ENCODE measurements at places on chromosomes 6 and 20. TPM values are rescaled to one million over a fixed set of nuclear protein-coding genes. Genes with fewer than 3 reads are reported as not detected.

DNA sequence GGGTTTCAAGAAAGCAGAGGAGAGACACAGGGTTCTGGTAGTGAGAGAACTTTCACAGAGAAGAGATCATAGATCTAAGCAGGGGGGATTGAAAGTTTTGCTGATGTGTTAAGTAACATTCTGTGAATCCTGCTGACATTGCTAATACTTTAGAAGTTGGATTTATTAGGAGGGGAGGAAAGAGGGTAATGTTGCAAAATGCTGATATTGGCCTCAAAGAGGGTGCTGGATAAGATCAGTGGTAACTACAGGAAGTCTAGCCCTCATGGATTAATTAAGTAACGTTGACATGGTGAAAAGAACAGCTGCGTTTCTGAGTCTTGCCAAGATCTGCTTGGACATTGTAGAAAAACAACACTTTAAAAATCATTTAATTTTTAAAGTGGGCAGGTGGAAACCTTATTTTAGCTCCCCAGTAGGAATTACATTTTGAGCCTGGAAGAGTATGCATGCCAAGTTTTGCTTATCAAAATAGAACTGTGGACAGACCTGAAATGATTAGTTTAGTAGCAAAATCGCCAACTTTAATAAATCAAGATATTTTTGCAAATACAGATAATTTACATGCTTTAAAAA lies 606.0 kb upstream of the HTR1E start:
- no peak for DNase-seq

DNA sequence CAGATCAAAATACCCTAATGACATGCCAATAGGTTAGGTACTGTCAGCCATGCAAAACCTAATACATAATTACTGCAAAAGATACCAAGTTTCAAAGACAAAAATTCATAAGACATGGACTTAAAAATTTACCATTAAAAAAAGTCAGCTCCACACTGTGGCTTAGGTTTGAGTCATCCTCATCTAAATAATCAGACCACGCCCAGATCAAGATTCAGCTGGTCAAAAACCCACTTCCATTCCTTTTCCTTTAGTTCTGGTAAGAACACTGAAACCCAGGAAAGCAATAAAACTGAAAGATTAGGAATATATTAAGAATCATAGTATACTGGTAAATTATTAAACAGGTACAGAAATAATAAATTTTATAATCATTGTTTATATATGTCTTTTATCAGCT lies 81.0 kb upstream of the ASF1A start:
- no peak for DNase-seq

- no peak for DNase-seq
Measured at GRCh38 chr6:142851601-142852000, 93.4 kb downstream of the HIVEP2 start.

GRCh38 chr6:170201361-170201760 lies 89.5 kb downstream of the DLL1 start:
- DNase-seq = no peak

- no peak for DNase-seq
Measured at GRCh38 chr20:7496394-7496991, 443.8 kb downstream of the HAO1 start.

GRCh38 chr20:8602389-8603116 lies 466.3 kb upstream of the PLCB4 start:
- no peak for DNase-seq

DNA sequence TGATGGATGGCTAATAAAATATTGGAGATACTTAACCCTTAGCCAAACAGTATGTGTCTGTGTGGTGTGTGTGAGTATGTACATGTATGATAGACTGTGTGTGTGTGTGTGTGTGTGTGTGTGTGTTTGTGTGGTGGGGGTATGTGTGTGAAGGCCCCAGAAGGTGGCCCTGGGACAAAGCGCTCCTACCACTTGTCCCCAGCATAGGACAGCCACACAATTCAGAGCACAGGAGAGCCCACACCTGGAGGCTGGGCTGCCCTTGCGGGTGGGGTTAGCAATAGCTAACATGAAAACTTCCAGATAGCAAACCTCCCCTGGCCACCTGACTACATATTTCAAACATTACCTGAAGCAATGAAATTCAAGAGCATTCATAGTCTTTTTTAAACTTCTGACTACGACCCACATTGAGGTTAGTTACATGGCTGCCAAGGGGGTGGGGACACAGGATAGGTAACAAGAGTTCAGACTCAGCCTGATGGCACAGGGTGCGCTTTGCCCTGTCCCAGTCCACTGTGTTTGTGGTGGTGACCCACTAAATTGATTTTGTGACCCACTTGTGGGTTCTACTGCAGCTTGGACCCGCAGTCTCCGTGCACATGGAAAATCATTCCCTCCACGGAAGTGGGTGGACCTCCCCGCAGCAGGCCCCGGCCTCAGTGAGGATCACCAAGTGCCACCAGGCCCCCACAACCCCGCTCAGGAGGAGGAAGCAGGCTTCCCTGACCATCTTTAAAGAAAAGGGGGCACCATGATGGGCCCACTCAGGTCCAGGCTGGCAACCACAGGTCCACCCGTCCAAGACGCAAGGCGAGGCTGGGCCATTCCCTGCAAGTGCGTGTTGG lies 34.8 kb downstream of the ZC3H12D start:
- DNase-seq = no peak

DNA sequence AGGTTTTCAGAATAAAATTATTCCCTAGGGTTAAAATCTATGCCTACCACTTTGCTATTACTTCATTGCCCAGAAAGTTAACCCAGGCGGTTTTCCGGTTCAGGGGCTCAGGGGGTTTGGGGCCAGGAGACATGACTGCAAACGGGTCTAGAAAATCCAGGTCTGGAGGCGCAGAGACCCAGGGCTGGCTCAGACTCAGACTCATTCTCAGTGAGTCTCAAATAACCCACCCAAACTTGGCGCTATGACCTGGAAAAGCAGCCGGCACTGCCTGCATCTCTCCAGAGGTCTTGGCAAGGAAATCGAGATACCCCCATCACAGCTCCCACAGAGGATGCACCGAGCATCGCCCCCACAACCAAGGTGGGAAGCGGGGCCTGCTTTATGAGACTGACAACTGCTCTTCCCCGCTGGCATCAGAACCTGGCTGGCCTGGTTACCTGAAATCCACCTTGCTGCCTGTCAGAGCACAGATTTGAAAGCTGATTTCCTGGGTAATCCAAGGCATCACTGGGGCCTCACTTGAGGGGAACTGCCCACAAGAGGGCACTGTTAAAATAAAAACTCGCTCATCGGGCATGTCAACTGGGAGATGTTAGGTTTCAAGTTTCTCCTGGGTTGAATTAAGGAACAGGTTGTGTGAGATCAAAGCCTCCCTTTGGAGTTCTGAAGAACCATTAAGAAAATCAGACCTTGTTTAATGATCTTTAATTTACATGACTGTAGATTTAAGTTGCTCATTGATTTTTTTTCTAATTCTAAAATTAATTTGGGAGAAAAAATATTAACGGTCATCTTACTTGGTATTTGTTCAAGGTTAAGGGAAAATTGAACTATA lies 55.1 kb downstream of the KIF16B start:
- no peak for DNase-seq

DNA sequence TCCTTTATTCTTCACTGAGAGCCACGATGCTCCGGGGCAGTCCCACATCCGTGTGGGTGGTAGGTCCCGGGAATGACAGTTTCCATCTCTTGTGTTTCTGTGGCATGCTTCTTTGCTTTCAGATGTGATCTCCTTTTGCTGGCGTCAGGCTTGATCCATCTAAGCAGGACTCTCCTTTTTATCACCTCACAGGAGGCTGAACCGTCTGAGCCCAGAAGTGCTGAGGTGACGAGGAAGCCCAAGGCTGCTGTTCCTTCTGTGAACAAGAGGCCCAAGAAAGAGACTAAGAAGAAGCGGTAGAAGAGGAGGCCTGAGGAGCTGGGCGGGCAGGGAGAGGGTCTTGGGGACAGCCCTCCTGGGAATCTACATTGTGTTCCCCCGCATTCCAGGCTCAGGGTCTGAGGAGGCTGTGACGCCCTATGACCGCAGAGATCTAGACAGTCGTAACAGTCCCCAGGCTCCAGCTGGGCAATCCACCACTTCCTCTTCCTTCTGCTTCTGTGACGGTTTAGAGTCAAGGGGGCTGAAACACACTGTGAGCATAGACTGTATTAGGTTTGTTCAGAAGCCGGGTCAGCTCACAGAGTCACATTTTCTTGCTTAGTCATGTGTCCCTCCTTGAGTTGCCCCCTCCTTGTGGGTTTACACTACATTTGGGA lies 26.8 kb downstream of the MANBAL start:
- DNase-seq = no peak

DNA sequence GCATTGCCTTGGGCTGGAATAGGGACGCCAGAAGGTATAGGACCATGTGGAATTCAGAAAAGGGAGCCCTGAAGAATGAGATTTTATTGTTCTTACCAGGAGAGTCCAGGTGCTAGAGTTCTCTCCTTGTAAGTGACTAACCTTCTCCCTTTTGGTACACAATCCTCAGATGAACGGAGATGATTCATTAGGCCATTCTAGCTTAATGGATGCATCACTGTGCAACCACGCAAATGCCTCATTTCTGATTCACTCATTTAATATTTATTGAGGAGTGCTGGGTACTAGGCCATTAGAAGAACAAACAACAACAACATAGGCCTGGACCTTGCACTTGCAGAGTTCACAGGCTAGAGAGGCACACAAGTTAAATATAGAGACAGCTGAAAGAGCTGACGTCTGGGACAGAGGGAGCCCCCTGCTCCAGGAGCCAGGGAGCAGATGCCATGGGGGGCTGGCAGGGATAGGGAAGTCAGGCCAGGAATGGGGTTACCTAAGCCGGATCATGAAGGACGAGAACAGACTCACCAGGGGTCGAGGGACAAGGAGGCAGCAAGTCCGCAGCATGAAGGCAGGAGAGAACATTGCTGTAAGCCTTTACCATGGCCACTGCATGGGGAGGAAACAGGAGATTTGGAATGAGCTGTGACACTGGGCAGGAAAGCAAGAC lies 179.5 kb upstream of the AKAP12 start:
- DNase-seq = no peak

GRCh38 chr6:154991207-154991606 lies 3.9 kb upstream of the TIAM2 start:
- DNase-seq = no peak

DNA sequence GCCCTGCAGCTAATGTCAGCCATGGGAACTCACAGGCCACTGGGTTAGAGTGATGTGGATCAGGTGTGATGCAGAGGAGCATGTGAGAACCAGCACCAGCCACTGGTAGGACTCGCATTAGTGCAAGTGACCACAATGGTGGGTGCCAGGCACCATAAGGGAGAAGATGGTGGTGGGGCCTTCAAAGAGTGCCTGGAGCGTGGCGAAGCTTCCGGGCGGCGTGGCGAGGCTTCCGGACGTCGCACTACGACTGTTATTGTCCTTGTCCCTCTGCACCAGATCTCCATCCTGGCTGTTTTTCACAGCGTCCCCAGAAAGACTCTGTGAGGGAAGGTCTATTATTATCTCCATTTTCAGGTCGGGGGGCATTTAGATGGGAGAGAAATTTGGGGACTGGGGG lies 43.9 kb downstream of the C20orf203 start:
- DNase-seq = no peak

- DNase-seq = no peak
Measured at GRCh38 chr20:270517-270916, 13.0 kb downstream of the DEFB132 start.

DNA sequence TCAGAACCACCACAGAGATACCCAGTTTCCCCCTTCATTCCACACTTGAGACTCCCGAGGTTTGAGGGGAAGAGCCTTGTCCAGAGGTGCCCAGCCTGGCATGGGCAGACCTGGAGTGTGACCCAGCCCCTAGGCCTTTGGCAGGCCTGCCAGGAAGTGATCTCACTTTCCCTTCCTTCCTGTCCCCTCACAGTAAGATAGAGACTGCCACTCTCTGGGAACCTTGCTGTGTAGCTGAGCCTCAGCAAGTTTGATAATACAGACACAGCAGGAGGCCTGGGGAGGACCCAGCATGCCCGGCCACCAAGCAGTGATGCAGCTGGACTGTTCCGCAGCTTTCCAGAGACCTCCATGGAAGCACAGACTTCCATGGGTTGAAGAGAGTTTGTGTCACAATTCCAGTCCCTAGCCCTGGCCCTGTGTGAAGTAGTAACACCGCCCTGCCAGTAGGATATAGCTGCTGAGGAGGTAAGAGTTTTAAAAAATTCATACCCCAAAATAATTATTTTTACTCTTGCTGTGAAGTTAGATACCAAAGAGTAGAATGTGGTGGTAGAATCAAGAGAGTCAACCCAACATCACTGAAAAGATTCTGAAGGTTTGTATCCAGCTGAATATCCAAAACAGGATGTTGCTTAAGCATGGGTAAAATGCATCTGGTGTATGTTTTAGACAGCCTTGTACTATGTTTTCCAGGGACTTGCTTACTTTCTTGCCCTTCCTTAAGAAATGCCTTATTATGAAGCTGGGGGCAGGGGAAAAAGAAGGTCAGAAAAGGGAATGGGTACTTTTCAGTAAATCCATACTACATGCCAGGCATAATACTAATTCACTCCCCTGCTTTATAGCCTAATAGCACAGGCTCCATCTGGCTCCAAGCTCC lies 16.3 kb downstream of the PKIG start:
- DNase-seq = no peak

DNA sequence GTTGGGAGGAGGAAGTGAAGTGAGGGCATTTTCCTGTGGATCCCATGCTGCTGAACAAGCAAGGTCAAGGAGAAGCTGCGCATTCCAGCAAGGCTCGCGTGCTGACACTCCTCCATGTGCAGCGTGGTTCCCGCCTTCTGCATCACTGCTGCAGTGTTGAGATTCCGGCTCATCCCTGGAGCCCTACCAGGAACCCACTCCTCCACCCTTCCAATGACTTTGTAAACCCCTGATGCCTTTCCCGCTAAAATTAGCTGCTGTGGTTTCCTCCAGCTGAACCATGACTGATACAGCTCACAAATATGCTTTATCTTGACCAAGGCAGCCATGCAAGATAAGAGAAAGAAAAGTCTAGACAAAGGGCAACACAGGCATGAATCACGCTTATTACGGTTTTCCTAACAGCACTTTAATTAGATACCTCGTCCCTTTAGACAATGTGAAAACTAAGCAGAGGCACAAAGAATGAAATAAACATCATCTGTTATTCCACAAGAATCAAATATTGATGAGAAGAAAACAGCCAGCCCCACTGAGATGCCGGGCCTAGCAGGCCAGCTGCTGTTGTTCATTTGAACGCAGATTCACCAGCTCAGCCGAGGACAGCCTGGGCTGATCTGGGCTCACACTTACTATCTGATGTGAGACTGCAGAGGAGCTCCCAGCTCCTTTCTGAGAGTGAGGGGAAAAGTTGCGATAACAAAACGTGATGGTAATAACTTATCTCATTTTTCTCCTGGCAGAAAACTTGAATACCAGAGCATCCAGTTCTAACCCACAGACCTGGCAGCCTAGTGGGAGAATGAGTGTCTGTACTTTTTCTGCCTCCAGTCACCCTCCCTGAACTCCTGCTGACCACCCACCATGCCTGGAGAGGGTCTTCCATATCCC lies 14.2 kb upstream of the BNIP5 start:
- no peak for DNase-seq

DNA sequence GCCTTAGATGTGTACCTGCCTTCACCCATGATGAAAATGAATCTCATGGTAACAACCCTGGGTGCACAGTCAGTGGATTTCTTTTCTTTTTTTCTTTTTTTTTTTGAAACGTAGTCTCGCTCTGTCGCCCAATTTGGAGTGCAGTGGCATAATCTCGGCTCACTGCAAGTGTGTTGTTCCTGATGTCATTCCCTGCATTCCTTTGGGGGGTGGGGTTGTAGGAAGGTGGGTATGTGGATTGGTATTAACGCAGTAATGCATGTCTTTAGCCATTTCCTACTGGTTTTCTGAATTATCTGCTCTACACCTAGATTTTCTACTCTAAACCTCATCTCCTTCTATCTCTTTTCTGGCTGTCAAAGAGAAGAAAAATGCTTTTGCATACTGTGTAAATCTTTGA lies 146.6 kb downstream of the RNF144B start:
- DNase-seq = no peak

Gene RPS6KA2
- 43.1 TPM for total RNA-seq

Gene CFAP206
- 1.2 TPM for total RNA-seq

Gene ARMH2
- total RNA-seq = not detected

Gene RFX6
- total RNA-seq = 28.7 TPM

Data from progenitor cell of endocrine pancreas (in vitro differentiated cells).